ENCODE measurements at places on chromosomes 16 and 17.
A peak's percentile ranks its signal among the peaks of the same experiment; 100 is the strongest.

- DNase-seq = peak; percentile 80
Observed at GRCh38 chr16:81469710-81470535, 25.3 kb downstream of the CMIP start.

- DNase-seq = no peak
Observed at GRCh38 chr17:75153780-75154194, 525 bp downstream of the JPT1 start.

DNA sequence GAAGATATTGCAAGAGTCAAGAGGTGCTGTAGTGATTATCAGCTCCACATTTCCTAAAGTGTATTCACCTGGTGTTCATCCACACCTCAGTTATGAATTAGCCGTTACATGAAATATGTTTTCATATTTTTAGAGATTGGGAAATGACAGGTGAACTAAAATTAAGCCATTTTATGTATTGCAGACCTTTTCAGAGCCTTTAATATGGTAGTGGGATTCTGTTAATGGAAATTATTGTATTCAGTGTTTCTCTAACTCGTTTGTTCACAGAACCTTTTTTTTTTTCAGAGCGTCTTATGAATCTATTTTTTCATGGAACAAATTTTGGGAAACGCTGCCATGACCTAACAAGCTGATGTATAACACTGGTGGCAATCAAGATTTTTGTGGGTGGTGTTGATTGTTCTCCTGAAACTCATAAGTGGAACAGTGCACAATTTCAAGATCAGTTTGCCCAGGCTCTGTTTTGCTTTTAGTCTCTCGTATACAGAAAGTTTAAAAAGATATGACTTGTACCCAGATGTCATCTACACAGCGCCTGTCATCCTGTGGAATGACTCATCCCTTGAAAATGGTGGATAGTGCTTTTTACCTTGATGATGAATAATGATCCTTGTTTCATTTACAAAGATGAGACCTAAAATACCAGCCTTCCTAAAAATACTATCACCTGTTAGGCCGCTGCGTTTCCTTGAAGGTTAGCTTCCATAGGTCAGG, 88.8 kb downstream of the ARHGAP44 start:
- DNase-seq = no peak

- no peak for DNase-seq
Observed at GRCh38 chr16:57645169-57645568, 16.7 kb downstream of the ADGRG1 start.

DNA sequence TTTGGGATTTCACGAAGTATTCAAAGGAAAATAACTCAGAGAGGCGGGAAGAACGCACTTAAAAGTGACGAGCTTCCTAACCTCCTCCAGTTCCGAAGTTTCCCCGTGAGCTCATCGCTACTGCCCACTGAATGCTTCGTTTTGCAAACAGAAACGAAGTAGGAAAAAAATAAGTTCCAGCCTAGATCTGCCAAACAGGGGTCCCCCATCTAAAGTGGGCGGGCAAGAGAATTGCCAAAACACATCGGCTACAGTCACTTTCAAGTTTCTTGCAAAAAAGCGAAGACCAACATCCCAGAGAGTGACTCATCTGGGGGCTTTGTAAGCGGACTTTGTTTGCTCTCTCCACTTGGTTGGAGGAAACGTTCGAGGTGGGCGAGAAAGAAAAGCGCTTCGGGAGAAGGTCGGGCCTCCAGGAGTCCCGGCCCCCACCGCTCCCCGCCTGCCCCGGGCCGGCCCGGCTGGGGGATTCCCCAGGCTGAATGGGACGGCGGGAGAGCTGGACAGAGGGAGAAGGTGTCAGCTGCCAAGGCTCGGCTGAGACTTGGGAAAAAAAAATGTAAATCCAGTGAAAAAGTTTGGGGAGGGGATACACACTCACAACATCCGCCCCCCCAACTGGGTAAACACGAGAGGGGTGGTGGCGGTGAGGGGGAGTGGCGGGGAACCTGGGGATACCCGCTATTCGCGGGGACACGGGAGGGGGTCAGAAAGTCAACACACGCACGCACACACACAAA, 1.0 kb downstream of the VEZF1 start:
- peak; percentile 70 for DNase-seq

DNA sequence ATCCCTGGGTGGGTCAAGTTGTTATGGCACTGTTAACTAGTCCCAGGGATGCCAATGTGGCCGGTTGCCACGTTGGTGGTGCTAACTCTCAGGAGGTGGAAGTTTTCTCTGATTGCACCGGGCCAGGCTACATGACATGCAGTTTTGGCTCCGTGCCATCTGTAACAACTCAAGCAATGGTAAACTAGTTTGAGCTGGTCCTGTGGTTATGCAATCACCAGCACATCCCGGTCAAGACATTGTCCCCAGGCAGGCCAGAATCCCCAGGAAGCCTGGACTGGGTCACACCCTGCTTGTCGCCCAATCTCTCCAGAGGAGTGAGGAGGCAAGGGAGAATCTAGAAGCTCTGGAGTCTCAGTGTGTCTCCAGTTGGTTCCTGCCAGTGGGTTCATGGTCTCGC, 10.1 kb upstream of the CCL17 start:
- no peak for DNase-seq

DNA sequence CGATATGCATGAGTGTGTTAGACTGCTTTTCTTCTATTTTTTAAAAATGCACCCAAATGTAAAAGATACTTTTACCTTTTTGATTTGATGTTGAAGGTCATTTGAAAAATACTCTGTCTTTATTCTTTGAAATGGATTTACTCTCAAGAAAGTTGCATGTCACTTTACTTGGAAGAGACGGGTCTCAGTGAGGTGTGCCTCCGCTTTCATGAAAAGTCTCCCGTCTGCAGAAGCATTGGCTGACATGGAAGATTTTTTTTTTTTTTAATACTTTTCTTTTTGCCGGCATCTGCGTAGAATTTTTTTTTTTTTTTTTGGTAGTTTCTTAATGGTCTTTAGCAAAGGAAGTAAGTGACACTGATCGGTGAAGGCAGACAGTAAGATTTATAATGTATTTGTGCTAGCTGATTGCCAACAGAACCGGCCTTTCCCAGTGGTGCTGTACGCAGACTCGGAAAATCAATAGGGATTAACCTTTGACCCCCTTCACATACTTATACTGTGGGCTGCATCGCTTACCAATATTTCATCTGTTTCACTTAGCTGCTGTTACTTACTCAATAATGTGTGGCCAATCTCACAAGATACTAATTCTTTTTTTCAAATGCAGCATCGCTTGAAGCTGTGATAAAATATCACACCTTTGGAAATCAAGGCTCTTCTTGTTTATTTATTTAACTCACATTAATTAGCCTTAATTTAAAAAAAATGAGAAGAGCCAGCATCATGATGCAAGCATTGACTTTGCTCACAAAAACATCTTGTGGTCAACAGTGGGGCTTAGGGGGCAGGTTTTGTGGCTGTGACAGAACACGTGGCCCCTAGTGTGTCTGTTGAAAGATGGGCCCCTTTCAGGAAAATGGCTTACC, 383.9 kb downstream of the WWOX start:
- no peak for DNase-seq

GRCh38 chr17:66569572-66569971, 265.3 kb upstream of the CACNG5 start:
- DNase-seq = no peak

DNA sequence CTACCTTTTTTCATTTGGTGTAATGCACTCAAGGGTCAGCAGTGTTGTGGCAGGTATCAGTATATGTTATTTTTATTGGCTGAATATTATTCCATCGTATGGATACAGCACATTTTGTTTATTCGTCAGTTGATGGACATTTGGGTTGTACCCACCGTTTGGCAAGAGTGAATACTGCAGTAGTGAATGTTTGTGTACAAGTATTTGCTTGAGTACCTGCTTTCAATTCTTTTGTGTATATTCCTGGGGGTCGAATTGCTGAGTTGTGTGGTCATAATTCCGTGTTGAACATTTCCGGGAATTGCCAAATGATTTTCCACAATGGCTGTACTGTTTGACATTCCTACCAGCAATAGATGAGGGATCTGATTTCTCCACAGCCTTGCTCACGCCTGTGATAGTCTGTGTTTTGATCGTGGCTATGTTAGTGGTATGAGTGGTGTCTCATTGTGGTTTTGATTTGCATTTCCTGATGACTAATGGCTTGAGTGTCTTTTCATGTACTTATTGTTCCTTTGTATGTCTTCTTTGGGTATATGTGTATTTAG, 108.4 kb downstream of the OR1D5 start:
- DNase-seq = no peak

- DNase-seq = no peak
Observed at GRCh38 chr16:31393056-31393455, at the start of gene ITGAD. TSS of gene ITGAD (plus strand) at chr16:31393335. CDS start at chr16:31393361, 26 bp downstream.

DNA sequence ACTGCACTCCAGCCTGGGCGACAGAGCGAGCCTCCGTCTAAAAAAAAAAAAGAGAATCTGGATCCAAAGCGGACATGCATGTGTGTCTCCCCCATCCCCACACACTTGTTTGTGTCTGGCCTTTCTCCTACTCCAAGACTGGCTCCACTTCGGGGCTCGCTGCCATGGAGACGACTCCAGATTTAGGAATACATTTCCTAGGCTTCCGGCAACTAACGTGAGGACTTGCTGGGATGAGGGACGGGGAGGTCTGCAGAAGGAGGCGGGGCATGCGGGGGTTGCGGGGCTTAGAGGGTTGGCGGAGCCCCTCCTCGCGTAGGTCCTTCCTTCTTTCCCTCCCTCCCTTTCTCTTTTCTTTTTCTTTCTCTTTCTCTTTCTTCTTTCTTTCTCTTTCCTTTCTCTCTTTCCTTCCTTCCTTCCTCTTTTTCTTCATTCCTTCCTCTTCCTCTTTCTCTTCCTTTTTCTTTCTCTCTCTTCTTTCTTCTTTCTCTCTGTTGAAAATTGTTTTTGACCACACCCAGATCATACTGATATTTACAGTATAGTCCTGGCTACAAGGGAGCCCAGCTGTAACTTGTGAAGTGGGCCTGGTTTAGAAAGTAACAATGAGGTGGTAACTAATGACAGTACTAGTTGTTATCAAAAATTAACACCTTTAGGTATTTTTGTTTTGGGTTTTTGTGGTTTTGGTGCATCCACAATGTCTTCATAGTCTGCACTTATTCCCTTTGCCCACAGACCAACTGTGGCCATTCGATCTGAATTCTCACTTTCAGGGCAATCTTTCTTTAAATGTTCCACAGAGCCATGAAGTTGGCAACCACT, 25.2 kb downstream of the MIS12 start:
- DNase-seq = no peak

DNA sequence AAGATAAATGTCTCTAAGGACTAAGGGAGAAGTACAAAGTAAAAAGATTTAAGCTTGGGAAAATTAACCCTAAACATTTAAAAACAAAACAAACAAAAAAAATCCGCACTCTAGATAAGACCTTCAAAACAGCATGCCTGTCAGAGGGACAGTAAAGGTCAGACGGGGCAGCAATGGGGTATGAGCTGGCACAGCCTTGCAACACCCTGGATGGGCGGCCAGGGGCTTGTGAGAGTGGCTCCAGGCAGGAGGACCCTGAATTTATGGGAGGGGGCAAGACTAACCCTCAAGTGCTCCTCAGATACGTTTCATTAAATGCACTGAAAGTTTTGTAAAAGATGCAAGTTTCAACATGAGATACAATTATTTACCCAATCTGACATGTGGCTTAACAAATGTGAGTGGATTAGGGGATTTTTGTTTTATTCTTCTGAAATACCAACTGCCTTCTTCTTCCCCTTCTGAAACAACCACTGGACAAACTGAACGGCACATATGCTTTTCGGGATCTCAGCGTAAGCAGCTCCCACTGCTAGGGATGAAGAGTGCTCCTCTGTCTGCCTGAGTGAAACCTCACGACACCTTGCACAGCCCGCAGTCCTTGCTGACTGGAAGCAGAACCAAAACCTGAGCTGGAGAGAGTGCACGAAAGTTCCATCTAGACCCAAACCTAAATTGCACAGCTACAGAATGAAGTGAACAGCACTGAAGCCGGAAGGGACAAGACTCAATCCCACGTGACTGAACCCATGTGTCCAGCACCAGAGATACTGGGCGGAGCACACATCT, 128.4 kb downstream of the ANKRD11 start:
- peak; percentile 77 for DNase-seq

DNA sequence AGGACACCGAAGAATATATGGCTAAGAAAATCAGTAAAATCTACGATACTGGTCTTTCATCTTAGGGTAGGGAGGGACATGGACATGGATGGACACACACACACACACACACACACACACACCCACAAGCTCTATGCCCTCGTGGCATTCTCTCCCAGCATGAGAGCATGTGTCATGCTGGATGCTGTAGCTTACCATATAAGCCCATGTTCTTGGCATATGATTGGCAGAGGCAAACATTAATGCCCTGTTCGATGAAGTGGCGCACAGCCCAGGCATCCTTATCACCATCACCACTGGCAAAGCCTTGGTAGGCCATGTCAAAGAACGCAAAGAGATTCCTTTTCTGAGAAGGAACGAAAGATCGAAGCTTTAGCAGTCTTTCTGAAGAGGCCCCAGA, 17.6 kb downstream of the GOT2 start:
- DNase-seq = no peak

- no peak for DNase-seq
Observed at GRCh38 chr17:44086364-44087311, 16.1 kb downstream of the G6PC3 start.

DNA sequence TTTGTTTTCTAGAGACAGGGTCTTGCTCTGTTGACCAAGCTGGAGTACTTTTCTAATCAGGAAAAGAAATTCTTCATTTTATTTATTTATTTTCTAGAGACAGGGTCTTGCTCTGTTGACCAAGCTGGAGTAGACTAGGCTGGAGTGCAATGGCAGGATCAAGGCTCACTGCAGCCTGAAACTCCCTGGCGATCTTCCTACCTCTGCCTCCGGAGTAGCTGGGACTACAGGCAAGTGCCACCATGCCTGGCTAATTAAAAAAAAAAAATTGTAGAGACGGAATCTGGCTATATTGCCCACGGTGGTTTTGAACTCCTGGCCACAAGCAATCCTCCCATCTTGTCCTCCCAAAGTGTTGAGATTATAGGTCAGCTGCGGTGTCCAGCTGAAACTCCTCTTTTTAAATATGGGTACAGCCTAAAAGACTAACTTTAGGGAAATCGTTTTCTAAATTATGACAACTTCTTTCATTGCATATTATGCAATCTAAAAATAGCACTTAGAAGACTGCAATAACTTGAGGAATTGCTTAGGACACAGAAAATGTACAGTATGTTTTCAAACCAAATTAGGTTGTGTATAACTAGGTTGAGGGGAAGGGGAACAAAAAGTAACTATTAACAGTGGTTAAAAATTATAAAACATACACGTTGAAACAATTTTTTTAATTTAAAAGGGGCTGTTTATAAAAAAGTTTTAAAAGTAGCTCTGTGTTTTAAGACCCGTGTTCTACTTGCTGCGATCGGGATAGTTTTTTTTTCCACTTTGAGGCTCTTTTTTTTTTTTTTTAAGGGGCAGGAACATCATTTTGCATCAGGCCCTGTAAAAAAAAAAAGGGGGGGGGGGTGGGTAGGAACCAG, 4.7 kb downstream of the PRAC1 start:
- no peak for DNase-seq

- DNase-seq = peak; percentile 45
Observed at GRCh38 chr17:32007463-32008298, 498 bp downstream of the LRRC37B start.

- no peak for DNase-seq
Observed at GRCh38 chr16:14302031-14302398, 230.9 kb downstream of the MRTFB start.

Measured in pons (tissue), 1 donor.